ENCODE measurements at places on chromosomes 3 and 15.

- no peak for DNase-seq
These were observed 524.3 kb downstream of the UNC13C start for GRCh38 chr15:54502416-54503075.

- no peak for DNase-seq
These were observed 457.9 kb upstream of the ALCAM start for GRCh38 chr3:104908761-104909160.

DNA sequence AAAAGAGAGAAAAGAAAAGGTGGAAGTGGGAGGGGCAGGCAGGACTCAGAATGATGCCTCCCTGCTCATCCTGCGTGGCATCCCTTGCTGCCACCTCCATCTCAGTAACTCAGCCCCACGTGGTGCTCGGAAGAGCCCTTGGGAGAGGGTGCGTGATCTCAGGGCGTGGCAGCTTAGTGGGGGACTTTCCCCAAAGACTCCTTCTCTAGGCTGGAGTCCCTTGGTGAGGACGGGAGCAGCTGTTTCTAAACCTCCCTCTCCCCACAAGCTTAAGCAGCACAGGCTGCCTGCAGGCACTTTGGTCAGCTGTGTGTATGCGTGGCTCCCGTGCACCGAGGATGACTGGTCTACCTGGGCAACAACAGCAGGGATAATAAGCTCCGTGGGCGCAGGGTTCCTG lies 7.4 kb upstream of the ANPEP start:
- no peak for DNase-seq

GRCh38 chr3:36538136-36538749 lies 157.9 kb downstream of the STAC start:
- DNase-seq = no peak

DNA sequence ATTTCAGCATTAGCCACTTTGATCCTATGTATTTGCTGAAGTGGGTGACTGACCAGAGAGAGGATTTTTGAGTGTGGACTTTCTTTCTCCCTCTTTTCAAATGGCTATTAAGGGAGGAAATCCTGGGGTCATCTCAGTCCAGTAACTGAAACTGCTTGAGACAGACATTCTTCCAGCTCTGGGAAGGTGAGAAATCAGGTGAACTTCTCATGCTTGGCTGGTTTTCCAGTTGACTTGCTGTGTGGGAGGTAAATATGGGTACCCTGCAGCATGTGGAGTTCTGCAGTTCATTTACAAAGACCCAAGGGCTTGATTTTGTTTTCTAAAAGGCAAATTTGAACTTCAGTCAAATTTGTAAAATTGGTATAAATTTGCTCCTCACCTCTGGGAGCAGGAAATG lies 461.1 kb upstream of the TBL1XR1 start:
- DNase-seq = no peak

DNA sequence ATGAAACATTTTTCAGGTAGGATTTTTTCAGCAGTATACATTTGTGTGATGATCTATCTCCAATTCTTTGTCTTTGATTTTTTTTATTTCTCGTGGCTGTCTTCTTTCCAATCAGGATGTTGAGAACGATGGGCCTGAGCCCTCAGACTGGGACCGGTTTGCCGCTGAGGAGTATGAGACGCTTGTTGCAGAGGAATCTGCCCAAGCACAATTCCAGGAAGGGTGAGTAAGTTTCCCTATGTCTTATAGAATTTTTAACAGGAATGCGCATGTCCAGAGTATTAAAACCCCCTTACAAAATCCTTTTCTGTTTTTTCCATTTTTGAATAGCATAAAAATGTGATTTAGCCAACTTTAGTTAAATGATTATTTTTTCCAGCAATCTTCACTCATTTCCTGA lies 90.0 kb downstream of the MSL2 start:
- no peak for DNase-seq

DNA sequence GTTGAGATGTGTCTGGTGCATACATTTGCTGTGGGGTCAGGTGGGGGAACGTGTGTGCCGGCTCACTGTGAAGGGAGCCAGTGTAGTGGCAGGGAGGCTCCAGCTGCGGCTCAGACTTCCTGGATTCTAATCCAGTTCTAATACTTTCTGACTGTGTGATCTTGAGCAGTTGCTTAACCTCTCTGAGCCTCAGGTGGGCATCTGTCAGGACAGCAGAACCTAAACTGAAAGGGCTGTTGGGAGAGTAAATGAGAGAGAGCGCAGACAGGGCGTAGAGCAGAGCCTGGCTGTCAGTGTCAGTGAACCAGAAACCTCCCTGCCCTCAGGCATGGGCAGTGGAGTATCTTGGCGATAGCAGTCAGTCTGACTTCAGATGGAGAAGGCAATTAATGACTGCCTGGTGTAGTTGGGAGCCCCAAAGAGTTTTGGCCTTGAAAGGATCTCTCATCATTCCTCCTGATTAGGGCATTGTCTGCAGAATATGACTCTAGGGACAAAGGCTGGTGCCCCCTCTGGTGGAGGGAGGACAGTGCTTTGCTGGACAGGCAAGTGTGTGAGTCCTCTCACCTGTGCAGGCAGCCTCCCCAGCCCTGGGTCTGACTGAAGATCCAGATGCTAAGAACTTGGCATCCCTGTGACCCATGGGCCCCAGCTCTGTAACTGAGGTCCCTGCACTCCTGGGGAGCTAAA lies 9.6 kb downstream of the KBTBD13 start:
- peak; percentile 33 for DNase-seq

DNA sequence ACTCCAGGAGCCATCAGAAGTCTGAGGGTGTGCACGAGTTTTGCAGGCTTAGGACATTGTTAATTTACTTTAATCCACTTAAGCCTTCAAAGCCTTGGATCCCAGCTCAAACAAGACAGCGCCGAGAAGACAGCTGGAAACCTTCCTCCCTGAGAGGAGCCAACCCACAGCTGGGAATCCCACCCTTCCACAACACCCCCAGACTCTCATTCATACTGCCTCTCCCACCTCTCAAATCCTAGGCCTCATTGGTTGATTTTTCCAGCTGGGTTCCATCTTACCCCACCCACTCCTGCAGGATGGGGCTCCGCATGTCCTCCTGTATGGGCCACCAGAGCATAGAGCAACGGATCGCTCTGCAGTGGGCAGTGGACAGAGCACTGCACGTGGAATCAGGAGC lies 80.4 kb downstream of the SEMA5B start:
- no peak for DNase-seq

GRCh38 chr15:81113861-81114291 lies 20.2 kb upstream of the CFAP161 start:
- DNase-seq = no peak

DNA sequence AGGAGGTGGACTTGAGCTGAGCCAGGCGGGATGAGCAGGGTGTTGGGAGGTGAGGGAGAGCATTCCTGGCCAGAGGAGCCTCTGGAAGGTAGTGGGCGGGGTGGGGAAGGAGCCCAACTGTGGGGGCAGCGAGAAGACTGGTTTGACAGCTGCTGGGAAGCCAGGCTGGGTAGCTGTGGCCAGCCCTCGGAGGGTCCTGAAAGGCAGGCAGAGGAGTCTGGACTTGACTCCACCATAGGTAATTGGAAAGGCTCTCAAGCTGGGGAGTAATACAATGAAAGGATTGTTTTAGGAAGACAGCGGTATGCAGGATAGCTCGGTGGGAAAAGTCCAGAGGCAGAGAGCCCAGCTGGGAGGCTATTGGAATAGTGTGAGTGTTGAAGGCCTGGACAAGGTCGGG lies 17.2 kb downstream of the EPHB3 start:
- DNase-seq = no peak

DNA sequence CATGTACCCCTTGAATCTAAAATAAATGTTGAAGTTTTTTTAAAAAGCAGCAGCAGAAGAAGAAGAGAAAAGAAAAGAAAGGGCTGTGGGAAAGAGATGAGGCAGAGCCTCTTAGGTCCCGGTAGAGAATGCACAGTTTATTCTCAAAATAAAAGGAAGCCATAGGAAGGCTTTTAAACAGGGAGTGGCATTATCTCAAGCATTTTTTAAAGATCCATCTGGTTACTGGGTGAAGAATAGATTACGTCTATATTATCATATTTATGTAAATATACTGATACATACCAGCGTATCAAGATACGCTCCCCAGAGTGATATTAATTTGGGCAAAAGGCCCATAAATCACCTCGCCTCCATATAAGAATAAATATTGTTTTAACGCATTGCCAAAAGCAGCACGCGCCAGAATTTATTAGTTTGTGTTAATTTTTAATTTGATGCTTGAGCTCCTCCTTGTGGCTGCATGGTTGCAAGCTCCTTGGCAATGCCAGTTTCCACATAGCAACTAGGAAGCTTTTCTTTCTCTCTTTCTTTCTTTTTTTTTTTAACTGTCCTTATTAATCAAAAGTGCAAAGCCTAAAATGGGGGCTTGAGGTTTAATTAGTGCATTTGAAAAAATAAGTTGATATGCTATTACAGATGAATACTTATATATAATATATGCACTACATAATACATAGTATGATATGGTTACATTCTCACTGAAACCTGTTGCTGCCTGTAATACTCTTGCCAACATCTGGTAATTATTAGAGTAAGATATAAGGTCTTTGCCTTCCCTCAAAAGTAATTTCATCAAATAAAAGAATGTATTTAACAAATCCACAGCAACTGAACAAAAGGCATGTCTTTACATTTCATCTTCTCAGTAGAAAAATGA lies 242.8 kb upstream of the UBE2E2 start:
- DNase-seq = no peak

- DNase-seq = no peak
These were observed 81.3 kb downstream of the MTHFS start for GRCh38 chr15:79815468-79815867.
